Nephron progenitor cell (in vitro differentiated cells): ENCODE measurements at places on chromosomes 1 and 21.

- peak; percentile 33 for DNase-seq
Observed at GRCh38 chr1:11731691-11732283, 4.1 kb upstream of the AGTRAP start.

GRCh38 chr21:35963920-35964451 lies 96.3 kb downstream of the SETD4 start:
- DNase-seq: no peak

- no peak for DNase-seq
Observed at GRCh38 chr1:204692325-204692840, 6.8 kb upstream of the LRRN2 start.

- DNase-seq: no peak
Observed at GRCh38 chr1:153100245-153100644, 5.9 kb upstream of the SPRR2E start.

GRCh38 chr1:22832414-22832786 lies 121.8 kb downstream of the EPHB2 start:
- DNase-seq: no peak

GRCh38 chr1:28148880-28149195 lies 27.7 kb downstream of the PTAFR start:
- no peak for DNase-seq

- DNase-seq: no peak
Observed at GRCh38 chr1:184785529-184785928, 30.9 kb upstream of the EDEM3 start.

GRCh38 chr1:43473463-43473862 lies 19.7 kb upstream of the HYI start:
- no peak for DNase-seq

DNA sequence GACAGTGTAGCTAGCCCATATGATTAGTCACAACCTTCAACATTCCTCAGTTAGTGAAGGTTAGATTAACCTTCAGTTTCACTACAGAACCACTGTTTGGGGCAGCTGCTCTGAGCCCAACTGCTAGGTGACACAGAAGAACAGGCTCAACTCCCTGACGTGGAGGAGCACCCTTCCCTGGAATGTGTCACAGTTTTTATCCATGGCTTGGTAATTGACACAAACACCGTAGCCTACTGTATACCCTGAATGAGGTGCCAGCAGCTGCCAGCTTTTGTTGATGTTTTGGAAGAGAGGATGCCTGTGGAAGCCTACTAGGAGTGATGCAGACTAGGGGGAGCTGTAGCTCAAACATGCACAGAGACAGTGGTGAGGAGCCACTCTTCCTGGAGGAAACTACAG lies 56.6 kb upstream of the CR2 start:
- no peak for DNase-seq

DNA sequence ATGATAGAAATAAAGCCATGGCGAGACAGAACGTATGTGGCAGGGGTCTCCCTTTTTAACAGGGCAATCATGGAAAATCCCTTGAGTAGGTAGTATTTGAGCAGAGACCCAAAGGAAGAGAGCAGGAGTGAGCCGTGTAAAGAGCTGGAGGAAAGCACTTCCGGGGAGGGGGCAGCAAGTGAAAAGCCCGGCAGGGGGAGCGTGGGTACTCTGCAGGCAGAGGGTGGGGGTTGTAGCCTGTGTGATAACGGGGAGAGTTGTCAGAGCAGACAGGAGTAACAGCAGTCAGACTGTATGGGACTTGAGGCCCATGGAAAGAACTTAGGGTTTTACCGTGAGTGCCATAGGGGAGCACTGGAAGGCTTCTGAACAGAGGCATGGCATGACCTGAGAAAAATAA lies 51.1 kb upstream of the LDLRAP1 start:
- DNase-seq: no peak

- DNase-seq: no peak
Observed at GRCh38 chr21:42763581-42764442, 110.4 kb downstream of the PDE9A start.

- DNase-seq: no peak
Observed at GRCh38 chr1:203913073-203913521, 51.7 kb downstream of the SNRPE start.

DNA sequence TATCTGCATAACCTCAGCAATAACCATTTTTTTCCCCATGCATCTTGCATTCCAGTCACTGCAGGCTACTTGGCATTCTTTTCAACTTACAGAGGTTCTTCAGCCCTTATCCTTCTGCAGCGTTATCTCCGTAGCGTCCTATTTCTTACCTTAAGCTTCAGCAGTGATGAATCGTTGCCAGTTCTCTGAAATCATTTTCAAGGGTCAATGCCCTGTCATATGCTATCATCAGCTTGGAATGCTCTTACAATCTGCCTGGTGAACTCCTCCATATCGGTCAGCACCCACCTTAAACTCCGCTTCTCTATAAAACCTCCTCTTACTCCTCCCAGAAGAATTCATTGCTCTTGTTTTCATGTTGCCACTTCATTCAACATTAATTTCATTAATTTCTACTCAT lies 105.1 kb upstream of the DPH5 start:
- DNase-seq: no peak

- no peak for DNase-seq
Observed at GRCh38 chr1:147246910-147247655, 4.6 kb downstream of the CHD1L start.

DNA sequence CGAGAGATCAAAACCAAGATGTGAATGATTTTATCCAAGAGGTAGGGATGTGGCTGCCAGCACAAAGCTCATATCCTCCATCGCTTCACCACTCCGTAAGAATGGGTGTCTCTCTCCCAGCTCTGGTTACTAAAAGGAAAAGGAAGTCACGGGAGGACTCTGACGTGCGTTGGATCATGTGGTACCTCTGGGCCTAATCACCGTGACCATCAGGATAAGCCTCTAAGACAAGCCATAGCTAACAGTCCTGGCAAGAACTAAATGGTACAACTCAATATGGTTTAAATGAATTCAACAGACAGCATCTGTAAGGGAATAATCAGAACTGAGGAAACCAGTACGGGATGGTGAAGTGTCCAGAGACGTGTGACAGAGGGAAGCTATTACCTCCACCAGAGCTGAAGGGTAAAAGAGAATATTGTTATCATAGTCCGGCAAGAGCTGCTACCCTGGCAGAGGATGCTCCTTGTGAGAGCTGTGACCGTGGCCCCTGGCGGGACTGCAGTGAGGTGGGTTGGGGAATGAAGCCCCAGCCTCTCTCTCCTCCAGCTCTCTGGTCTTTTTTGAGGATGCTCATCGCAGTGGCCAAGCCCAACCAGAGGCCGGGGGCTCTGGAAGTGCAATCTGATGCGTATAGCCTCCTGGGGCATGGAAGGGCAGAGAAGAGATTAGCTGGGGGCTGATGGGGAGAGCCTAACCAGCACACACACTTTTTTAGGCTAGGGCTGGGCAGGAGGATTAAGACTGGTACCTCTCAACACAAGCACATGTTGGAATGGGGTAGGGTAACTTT lies 54.2 kb downstream of the KIAA1614 start:
- DNase-seq: no peak

GRCh38 chr21:39084979-39085729 lies 98.1 kb downstream of the PSMG1 start:
- no peak for DNase-seq

DNA sequence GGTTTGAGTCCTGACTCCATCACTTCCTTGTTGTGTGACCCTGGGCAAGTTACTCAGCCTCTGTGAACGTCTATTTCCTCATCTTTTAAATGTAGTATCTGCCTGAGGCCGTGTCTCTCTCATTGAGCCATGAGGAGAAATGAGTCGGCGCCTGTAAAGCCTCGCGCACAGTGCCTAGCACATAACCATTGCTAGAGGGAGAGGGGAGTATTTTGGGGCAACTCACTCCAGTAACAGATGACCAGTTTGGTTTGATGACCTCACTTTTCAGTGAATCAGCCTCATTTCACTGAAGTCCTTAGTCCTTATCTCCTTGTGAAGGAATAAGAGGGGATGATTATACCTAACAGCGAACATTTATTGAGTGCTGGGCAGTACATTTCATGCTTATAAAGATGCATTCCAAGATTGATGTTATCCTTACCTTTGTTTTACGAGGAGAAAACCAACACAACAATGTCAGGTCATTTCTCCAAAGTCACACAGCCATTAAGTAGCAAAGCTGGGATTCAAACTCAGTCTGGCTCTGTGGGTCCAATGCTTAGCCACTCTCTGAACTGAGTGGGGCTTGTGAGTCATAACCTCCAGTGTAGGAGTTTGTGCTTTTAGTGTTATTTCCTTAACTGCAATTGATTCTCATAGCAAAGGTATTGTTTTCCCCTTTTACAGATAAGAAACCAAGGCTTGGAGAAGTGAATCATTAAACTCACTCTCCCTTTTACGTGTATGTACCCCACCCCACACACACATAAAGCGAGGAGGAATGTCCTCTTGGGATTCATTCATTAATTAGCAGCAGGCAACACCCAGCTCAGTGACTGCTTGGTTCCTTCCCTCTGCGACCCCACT lies 25.9 kb downstream of the KCNC4 start:
- DNase-seq: no peak

DNA sequence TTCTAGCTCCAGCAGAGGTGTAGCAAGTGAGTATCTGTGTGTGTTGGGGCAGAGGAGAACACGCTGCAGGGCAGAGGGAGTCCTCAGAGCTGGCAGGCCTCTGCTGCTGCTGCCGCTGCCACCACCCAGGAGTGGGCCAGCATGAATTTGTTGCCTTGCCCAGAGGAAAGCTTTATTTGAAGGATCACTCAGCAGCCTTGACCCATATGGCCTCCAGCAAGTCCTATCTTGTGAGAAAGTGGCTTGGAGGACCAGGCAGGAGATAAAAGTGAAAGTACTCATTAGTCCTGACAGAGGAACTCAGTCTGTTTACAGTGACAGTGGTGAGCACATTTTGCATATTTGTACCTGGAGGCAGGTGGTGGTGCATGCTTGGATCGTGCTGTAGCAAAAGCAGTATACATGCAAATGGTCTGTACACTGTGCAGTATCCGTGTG lies 3.1 kb downstream of the TRAF5 start:
- no peak for DNase-seq

GRCh38 chr1:202991112-202991511 lies 16.1 kb upstream of the TMEM183A start:
- DNase-seq: no peak

- no peak for DNase-seq
Observed at GRCh38 chr1:197302775-197303174, 34.7 kb downstream of the CRB1 start.

DNA sequence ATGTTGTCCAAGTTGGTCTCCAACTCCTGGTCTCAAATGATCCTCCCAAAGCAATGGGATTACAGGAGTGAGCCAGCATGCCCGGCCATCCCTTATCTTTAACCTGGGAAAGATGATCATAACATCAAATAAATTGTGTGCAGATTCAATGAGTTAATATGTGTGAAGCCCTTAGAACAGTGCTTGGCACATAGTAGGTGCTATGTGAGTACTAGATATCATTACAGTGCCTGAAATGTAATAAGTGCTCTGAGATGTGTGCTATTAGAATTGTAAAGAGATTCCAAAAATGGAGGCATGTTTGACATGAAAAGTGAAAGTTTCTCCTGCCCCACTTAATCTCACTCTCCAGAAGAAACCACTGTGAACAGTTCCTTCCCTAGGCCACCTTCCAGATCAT lies 71.8 kb downstream of the RUNX3 start:
- no peak for DNase-seq

DNA sequence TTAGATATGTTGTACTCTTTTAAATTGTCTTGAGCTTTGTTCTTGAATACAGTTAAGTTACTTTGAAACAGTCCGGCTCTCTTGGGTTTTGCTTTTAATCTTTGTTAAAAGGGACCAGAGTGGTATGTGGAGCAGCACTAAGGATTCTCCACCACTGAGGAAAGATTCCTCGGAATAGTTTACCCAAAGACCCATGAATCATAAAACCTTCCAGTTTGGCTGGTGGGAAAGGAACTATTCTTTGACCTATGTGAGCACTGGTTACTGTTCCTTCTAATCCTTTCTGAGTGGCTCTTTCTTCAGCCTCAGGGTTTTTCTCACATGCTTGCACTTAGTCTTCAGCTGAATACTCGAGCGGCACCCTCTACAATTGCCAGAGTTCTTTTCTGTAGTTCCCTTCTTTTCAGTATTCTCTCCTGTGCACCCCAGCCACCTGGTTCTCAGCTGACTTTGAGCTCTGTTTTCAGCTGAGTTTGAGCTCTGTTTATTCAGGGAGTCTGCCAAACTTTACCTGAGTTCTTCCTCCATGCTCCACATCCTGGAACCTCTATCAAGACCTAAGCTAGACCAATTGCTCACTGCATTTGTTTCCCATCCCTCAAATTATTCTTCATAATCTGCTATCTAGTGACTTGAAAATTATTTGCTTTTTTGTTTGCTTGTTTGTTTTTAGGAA lies 253.8 kb upstream of the PLXNA2 start:
- no peak for DNase-seq

DNA sequence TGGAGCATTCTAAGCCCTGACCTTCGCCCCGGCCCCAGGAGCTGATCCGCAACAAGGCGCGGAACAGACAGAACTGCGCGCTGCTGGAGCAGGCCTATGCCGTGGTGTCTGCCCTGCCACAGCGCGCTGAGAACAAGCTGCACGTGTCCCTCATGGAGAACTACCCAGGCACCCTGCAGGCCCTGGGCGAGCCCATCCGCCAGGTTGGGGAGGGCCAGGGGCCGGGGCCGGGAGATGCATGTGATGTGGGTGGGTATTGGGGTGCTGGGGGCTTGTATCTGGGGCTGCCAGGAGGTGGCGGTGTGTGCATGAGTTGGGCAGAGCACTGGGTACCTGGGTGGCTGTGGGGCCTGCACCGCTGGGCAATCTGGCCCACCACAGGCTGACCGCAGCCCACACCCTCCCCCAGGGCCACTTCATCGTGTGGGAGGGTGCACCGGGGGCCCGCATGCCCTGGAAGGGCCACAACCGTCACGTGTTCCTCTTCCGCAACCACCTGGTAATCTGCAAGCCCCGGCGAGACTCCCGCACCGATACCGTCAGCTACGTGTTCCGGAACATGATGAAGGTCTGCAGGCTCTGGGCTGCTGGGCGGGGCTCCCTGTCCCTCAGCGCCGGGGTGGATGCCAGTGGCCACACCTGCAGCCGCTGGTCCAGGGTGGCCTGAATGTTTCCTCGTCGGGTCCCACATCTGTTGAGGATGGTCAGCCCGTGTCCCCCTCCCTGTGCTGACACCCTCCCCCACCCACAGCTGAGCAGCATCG lies 65.8 kb downstream of the TRIM11 start:
- peak; percentile 10 for DNase-seq

DNA sequence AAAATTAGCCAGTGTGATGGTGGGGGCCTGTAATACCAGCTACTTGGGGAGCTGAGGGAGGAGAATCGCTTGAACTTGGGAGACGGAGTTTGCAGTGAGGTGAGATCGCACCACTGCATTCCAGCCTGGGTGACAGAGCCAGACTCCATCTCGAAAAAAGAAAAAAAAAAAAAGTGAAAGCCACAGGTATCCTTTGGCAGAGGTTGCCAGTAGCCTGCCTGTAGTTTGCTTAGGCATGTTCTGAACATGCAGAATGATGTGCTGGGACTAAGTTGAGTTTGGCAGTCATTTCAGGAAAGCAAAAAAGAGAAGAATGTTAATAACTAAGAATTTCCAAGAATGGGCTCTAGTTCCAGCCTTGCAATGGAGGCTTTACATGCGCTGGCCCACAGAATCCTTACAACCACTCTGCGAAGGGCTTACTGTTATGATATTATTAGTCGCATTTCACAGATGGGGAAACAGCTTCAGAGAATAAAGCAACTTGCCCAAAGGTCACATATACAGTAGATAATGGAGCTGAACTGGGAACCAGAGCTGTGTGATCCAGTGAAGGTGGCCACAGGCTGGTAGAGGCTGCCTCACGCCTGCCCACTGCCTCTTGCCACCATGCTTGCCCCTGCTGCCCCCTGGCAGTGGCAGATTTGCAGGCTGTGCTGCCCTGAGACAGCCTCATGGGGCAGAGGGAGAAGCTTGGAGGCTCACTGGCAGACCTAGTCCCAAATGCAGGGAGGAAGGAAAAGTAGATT lies 66.5 kb upstream of the LYST start:
- no peak for DNase-seq
